ENCODE measurements at places on chromosomes 11 and 22. TPM values are rescaled to one million over a fixed set of nuclear protein-coding genes. Genes with fewer than 3 reads are reported as not detected.

Gene CARD18
- not detected for polyA plus RNA-seq

Gene DDIAS
- 1.4 TPM for polyA plus RNA-seq

Gene TYMP
- polyA plus RNA-seq, result 31.2 TPM

GRCh38 chr22:24337894-24338645 lies 67.4 kb downstream of the SPECC1L start:
- peaks cover 17% of the 10 kb centered on the region for H3K36me3 ChIP-seq
- H3K4me1 ChIP-seq, result peaks cover 4% of the 10 kb centered on the region
- no peak overlapping the region for H3K4me3 ChIP-seq
- no peak for DNase-seq
- no peaks in the 10 kb centered on the region for H3K27me3 ChIP-seq

GRCh38 chr11:45398325-45398724 lies 112.2 kb upstream of the SYT13 start:
- H3K36me3 ChIP-seq, result no peaks in the 10 kb centered on the region
- no peak overlapping the region for H3K4me3 ChIP-seq
- H3K27ac ChIP-seq, result no peak overlapping the region
- no peaks in the 10 kb centered on the region for H3K4me1 ChIP-seq

- no peak overlapping the region for H3K4me3 ChIP-seq
- DNase-seq, result no peak
- H3K4me1 ChIP-seq, result no peaks in the 10 kb centered on the region
- no peak overlapping the region for H3K27ac ChIP-seq
- H3K36me3 ChIP-seq, result no peaks in the 10 kb centered on the region
- H3K27me3 ChIP-seq, result no peaks in the 10 kb centered on the region
Observed at GRCh38 chr11:85886089-85887056, 31.2 kb downstream of the CCDC83 start.

GRCh38 chr11:115578275-115578674 lies 74.1 kb upstream of the CADM1 start:
- H3K27ac ChIP-seq, result no peak overlapping the region
- no peak overlapping the region for H3K4me3 ChIP-seq
- no peaks in the 10 kb centered on the region for H3K4me1 ChIP-seq
- DNase-seq, result no peak
- H3K27me3 ChIP-seq, result no peaks in the 10 kb centered on the region
- H3K36me3 ChIP-seq, result no peaks in the 10 kb centered on the region

- peaks cover 15% of the 10 kb centered on the region for H3K4me1 ChIP-seq
- H3K36me3 ChIP-seq, result peaks cover 6% of the 10 kb centered on the region
- DNase-seq, result no peak
Observed at GRCh38 chr22:39106326-39106725, 9.3 kb downstream of the APOBEC3H start.

DNA sequence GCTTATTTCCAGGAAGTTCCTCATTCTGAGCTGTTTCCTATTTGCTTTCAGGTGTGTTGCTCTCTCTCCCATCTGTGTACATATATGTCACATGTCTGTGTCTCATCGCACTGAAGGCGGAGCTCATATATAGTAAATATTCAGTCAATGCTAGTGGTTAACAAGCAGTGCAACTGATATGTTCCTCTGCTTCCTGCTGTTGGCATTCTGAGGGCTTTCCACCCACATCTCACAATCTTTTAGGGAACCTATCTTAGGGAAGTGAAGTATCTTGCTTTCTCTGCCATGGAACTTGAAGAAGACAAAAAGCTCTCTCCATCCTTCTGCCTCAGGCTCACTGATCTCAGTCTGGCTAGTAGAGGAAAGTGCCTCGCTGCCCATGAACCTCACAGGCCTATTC lies 139.8 kb downstream of the TTC17 start:
- DNase-seq, result no peak
- H3K36me3 ChIP-seq, result peaks cover 8% of the 10 kb centered on the region
- peaks cover 6% of the 10 kb centered on the region for H3K27me3 ChIP-seq
- no peak overlapping the region for H3K4me3 ChIP-seq
- no peak overlapping the region for H3K27ac ChIP-seq

DNA sequence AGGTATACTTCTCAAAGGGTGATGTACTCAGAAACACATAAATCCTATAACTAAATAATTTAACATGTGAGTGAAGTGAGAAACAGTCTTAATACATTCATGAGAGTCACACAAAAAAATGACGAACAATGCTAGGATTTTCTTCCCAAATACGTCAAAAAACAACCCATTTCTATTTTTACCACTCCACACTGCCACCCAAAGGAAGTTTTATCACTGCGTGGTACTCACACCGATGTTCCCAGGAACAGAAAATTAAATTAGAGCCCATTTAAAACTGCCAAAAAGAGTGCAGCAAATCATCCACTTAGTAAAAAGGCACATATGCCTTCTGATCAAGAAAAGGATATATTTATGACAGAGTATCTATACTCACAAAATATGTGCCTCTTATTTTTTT lies 710.9 kb upstream of the FAT3 start:
- no peaks in the 10 kb centered on the region for H3K36me3 ChIP-seq
- DNase-seq, result no peak
- no peak overlapping the region for H3K27ac ChIP-seq
- no peaks in the 10 kb centered on the region for H3K27me3 ChIP-seq

GRCh38 chr11:125425601-125426000 lies 70.5 kb downstream of the FEZ1 start:
- H3K27ac ChIP-seq, result no peak overlapping the region
- H3K27me3 ChIP-seq, result peaks cover 6% of the 10 kb centered on the region
- H3K36me3 ChIP-seq, result no peaks in the 10 kb centered on the region
- no peaks in the 10 kb centered on the region for H3K4me1 ChIP-seq

DNA sequence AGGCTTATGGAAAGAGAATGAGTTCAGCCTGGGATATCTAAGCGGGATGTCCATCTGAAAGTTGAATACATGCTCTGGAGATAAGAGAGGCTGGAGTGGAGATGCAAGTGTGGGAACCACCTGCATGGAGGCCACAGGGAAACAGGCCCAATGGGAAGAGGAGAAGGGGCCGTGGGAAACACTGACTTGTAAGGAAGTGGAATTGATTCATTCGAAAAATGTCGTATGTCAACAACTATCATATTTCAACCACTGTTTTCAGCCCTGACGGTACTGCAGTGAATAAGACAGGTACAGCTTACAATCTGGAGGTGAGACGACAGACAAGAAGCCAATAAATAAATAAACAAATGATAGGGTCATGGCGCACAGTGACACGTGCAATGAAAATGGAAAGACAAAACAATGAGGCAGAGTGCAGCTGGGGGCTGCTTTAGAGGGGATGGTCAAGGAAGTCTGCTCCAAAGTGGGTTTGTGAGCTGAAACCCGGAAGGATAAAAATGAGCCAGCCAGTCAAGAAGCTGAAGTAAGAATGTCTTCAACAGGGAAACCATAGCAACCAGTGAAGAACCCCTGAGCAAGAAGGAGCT lies 35.9 kb downstream of the EFCAB6 start:
- H3K27ac ChIP-seq, result no peak overlapping the region
- H3K36me3 ChIP-seq, result no peaks in the 10 kb centered on the region
- no peak for DNase-seq
- H3K4me3 ChIP-seq, result no peak overlapping the region

- peaks cover 2% of the 10 kb centered on the region for H3K36me3 ChIP-seq
- H3K27ac ChIP-seq, result no peak overlapping the region
- no peaks in the 10 kb centered on the region for H3K4me1 ChIP-seq
- no peak overlapping the region for H3K4me3 ChIP-seq
Observed at GRCh38 chr22:37448516-37449127, 21.3 kb upstream of the ELFN2 start.

DNA sequence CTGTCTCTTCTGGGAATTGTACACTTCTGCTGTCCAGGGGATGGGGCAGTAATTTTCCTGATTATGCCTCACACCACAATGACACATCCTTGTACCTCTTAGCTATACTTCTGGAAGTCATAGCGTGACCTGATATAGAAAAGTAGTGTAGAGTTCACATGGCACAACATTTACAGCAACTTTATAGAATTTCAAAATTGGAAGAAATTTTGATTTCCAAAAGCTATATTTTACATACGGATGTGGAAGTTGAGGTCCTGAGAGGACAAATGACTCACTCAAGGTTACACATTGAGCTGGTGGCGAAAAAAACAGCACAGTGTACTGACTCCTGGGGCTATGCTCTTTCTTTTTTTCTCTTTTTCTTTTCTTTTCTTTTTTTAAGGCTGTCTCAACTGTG lies 6.3 kb upstream of the CYP2R1 start:
- no peak overlapping the region for H3K4me3 ChIP-seq
- DNase-seq, result no peak
- no peaks in the 10 kb centered on the region for H3K36me3 ChIP-seq
- no peaks in the 10 kb centered on the region for H3K4me1 ChIP-seq
- H3K27me3 ChIP-seq, result peaks cover 6% of the 10 kb centered on the region
